ENCODE measurements at places on chromosomes 16 and 17.

DNA sequence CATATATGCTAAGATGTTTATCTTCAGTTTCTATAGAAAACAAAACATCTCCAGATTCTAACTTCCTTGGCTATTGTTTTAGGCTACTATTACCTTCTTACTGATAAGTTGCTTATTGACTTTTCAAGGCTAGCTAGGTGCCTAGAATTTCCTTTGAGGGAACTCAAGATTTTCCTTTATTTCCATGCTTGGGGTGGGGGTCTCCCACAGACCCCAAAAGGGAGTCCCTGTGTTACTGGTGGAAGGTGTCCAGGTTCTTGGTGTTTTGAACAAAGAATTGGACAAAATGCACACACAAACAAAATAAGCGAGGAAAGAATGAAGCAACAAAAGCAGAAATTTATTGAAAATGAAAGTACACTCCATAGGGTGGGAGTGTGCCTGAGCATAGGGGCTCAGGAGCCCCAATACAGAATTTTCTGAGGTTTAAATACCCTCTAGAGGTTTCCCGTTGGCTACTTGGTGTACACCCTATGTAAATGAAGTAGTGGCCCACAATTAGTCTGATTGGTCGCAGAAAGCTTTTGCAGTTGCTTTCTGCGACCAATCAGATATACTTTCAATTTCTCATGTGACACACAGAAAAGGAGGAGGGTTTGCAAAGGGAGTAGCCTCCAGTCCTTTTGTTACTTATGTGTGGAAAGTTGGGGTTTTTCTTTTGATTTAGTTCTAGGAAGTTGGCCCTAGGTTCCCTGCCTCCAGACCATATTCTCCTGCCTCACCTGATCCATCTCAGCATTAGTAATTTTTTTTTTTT lies 67.5 kb downstream of the MARF1 start:
- DNase-seq = no peak

DNA sequence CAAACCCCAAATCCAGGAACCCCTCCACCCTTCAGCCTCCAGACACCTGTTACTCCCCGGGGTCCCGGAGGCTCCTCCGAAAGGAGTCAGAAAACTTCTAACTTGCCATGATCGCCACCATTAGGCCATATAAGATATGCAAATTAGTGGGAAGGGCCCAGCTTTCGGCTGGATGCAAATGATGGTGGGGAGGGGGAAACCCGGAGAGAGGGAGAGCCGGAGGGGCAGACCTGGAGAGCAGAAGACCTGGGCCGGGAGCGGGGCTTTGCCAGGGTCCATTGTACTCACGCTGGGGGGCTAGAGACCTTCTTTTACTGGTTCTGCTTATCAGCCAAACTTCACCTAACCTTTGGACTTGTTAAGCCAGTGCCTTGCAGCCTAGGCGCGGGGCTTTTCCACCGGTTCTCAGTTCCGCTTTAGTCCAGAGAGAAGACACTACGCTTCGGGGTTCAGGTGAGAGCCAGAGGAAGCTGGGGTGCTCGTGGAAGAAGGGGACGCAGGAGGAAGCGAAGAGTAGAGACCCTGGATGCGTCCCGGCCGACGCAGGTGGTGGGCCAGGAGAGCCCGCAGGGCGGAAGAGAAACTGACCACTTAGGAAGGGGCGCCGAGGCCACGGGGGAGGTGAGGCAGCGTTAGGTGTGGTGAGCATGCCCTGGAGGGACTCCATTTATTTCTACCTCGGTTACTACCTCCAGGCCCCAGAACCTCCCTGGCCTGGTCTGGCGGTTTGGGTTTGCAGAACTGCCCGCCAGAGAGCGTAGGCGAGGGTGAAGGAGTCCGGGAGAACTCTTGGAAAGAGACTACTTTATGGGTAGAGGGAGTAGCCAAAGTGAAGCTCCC lies at the start of gene HNF1B:
Gene HNF1B, minus strand, starts transcription at position 99 of the 840 bp plus-strand sequence. CDS start 175 bp downstream, outside the sequence.
- DNase-seq = no peak

GRCh38 chr16:22694887-22695382 lies 119.0 kb upstream of the HS3ST2 start:
- DNase-seq = peak; percentile 90

DNA sequence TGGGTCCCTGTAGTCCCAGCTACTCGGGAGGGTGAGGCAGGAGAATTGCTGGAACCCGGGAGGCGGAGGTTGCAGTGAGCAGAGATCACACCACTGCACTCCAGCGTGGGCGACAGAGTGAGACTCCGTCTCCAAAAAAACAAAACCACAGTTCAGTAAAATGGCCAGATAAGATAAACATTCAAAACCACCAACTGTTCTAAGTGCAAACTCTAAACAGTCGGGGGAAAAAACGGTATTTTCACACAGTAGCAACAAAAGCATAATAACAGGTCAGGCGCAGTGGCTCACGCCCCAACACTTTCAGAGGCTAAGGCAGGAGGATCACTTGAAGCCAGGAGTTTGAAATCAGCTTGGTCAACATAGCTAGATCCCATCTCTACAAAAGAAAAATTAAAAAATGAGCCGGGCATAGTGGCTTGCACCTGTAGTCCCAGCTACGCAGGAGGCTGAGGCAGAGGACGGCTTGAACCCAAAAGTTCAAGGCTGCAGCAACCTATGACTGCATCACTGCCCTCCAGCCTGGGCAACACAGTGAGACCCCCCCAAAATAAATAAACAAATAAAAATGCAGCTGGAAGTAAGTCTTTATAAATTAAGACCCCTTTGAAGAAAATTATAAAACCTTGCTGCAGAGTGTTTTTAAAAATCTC lies 10.8 kb upstream of the HASPIN start:
- DNase-seq = no peak

GRCh38 chr16:3017794-3018506 lies at the start of gene CLDN6:
Gene CLDN6 (minus strand): TSS chr16:3018183. CDS start chr16:3016021, 2,162 bp downstream.
- DNase-seq = no peak

- no peak for DNase-seq
Measured at GRCh38 chr16:47888142-47888541, 267.7 kb downstream of the ABCC12 start.

DNA sequence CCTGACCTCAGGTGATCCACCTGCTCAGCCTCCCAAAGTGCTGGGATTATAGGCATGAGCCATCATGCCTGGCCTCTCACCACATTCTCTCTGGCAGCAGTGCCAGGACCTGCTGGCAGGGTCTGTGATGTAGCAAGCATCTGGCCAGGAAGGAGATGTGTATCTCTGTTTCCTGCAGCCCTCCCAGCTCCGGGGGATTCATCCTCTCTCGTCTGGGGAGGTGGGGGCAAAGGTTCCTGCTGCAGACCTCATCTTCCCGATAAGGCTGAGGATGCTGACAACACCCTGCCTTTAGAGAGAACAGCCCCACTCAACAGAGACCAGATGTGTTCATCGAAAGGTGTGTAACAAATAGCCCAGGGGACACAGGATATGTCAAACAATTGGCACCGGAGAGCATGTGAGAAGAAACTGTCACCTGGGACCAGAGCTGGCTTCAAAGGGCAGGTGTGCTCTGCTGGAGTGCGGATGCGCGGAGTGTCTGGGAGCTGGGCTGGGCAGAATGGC lies 54.8 kb upstream of the SEC14L1 start:
- DNase-seq = no peak

- no peak for DNase-seq
Measured at GRCh38 chr16:86800894-86801293, 222.5 kb downstream of the FOXL1 start.

DNA sequence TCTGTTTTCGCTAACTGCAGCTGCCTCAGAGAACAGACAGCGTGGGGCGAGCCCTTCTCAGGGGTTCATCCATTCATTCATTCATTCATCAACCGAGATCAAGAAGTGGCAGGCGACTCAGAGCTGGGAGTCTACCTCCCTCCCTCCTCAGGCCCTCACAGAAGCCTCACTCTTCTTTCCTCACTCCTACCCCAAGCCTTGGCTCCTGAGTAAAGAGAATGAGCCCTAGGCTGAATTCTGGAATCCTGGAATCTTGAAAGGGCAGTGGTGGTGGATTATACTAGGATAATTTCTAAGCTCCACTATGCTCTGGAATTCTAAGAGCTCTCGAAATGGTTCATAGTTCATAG lies 2.3 kb upstream of the DLX3 start:
- DNase-seq = no peak

DNA sequence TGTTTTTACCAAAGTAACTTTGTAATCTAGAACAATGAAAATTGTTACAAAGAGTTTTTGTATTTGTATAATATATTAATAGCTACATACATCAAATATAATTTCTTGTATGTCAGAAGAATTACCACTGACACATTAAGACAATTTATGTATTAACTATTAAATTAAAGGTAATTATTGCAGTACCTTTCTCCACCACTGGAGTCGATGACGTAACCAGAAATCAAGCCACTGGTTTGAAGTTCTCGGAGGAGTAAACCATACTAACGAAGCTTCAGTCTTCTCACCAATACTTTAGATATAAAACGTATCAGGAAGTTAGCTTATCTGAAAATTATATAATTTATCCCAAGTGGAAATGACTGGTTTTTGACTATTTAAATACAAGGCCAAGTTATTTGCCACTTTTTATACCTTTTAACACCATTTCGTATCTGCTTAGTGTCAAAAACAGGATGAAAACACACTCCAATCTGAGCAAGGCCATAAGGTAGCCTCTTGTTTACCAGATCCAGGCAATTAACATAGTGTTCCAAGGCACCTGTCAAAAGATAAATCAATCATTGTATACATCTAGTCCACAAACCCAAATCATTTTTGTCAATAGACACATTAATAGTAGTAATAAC lies 4.3 kb downstream of the POLG2 start:
- DNase-seq = no peak

DNA sequence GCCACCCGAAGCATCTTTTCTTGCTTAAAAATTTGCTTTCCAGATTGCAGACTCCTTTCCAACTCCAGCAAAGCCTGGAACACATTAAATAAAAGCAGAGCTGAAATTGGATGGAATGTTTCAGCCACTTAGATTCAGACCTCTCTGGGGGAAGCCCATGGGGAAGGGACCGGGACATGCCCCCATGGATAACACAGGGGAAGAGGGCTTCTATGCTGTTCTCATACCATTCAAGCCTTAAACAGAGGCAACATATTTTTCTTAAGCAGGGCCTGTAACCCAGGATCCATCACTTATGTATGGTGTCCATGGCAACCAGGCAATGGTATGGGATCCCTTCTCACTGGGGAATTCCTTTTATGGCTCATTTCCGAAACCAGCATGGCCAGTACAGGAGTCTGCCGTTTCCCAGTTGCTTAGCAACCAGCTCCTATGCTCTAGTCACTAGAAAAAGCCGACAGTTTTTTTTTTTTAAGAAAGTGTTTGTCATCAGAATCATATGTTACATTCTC lies 62.0 kb upstream of the MARCHF10 start:
- no peak for DNase-seq

DNA sequence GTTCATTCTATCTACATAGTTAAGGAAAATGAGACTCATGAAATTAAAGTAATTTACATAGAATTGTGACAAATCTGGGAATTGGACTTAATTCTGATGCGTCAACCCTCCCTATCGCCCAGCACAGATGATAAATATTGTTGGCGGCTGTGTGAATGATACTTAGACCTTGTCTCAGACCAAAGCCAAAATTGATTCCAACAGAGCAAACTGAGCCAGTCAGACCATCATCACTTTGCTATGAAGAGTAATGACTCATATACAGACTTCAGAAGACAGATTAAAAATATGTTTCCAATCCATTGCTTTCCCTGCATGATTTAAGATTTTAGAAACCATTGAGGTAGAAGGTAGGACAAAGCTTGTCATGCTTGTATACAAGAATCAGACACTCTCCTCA lies 1156.7 kb upstream of the CDH8 start:
- no peak for DNase-seq

DNA sequence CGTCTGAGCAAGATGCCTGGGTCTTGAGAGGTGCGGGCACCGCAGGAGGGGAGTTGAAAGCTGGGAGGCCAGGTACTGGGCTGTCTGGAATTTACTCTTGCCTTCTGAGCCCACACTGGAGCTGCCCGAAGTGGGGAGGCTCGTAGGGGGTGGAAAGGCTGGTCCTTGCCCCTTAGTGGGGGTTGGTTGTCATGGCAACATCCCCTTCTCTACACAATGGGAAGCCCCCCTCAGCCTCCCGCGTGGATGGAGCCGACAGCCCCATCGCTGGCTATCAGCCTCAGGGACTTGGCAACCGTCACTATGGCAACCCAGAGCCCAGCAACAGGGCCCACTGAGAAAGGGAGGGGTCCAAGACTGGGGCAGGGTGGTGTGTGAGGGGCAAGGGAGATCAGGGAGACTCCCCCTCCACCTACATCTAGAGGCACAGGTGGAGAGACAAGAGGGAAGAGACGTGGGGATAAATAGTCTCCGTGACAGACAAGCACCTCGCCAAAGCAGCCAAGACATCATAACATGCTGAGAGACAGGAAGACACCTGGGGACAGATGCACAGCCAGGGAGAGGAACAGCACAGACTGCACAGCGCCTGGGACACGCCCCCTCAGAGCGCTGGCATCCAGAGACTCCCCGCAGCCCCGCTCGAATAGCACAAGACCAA lies 5.3 kb upstream of the DNAH2 start:
- DNase-seq = no peak

- no peak for DNase-seq
Measured at GRCh38 chr17:66777689-66778225, 57.2 kb upstream of the CACNG5 start.

DNA sequence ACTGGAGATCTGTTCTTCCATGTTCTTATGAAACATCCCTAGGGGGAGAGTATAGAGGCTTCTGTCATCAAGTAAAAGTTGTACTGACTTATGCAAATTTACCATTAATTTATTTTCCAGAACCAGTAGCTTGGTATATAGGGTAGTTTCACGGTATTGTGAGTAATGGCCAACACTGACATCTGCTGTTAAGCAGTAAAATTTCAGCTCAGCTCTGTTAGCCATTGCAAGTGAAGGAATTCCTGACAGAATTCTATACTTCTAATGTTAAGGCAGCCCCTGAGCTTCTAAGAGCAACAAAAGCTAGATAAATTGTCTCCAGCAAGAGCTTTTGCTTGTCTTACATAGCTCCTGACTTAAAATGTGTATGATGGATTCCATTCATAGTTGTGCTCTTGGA lies 613.5 kb upstream of the C16orf82 start:
- DNase-seq = no peak

GRCh38 chr17:11795906-11796305 lies 197.6 kb downstream of the DNAH9 start:
- DNase-seq = no peak

GRCh38 chr17:64331931-64332493 lies 58.6 kb downstream of the PECAM1 start:
- DNase-seq = no peak

DNA sequence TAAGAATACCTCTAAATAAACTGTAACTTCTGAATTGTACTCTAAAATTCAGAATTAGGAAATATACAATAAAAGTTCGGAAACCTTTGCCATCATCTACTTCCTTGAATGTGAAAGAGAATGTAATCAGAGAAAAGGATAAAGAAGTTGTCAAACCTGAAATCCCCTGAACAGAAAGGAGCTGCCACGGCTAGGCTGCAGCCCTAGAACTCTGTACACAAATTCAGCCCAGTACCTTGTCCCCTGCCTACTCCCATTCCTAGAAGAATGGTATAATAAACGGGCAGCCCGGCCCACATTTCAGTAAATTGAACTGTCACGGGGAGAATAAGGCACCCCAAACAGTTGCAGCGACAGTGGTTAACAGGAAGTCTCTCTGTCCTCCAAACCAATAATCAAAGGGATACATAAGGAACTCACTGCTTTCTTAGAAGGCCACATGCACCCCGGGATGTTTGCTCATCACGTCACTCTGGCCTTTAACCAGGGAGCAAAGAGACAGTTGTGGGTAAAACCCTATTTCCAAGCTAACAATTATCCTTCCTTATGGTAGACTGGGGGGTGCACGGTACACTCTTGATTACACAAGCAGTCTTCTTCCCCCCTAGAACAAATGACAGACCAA lies 24.3 kb upstream of the RFFL start:
- no peak for DNase-seq

All from vagina (tissue), 2 donors.